Uterus (tissue), 4 donors: ENCODE measurements at places on chromosomes 4 and X. TPM values are rescaled to one million over a fixed set of nuclear protein-coding genes. Genes with fewer than 3 reads are reported as not detected.

DNA sequence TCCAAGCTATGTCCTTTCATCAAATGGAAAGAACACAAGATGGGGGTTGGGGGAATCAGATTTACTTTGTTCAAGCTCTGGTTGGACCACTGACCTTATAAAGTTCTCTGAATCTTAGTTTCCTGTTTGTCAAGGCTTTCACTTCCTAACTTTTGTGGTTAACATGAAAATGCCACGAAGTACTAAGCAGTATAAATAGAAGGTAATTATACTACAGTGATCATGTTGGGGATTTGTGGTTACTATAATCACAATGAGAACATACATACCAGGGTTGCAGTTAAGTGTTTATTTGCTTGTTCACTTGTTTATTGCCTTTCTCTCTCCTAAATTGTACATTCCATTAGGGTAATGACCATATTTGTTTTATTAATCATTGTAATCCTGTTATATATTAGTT, 53.2 kb downstream of the SPRY1 start:
- H3K4me1 ChIP-seq: no peaks in the 10 kb centered on the region
- DNase-seq: no peak
- H3K36me3 ChIP-seq: no peaks in the 10 kb centered on the region
- H3K27ac ChIP-seq: no peak overlapping the region
- no peaks in the 10 kb centered on the region for H3K27me3 ChIP-seq

DNA sequence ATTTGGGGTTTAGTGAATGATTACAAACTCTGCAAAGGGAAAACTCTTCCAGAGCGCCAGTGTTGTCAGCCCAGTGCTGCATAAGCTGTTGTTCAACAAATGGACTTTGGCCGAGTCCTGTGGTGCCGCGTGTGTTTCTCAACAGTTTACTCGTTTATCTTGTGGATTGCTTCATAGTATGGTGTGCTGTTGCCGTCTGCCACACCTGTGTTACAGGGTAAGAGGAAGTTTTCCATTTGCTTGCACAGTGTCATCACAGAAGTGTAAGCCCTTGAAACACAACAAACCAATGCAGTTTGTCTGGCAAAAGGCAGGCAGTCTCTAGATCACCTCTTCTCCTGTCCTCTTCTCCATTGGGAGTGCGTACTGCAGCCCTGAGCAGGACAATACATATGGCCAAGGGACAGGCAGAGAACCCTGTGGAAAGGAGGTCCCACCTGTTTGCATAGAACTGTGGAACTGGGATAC, 66.3 kb downstream of the DCUN1D4 start:
- H3K36me3 ChIP-seq: no peaks in the 10 kb centered on the region
- no peaks in the 10 kb centered on the region for H3K27me3 ChIP-seq

DNA sequence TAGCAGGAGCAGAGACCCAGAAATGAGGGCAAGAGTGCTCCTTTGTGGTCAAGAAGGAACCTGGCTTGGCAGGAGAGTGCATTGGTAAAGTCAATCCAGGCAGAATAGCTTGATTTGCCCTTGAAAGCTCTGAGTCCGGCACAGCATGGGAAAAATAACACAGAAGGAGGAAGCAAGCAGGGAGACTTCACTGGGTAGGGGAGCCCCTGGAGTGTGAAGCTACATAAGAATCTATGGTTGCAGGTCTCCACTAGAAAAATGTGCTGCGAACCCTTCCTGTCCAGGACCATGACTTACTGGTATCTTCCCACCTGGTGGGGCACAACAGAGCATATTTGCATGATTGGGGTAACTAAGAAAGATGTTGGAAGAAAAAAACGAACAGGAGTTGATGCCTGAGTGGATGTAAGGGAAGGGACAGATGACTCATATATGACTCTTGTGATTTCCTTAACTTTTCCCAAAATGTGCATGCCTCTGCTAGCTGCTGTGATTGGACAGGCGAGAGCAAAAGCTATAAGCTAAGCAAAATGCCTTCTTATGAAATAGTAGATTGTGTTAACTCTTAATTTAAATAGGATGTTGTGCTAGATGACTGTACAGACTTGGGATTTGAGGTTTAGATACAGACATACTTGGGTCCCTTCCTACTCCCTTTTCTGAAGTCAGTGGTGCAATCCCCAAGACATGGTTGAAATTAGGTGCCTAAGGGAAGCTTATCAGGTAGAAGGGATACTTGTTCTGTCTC, 3.3 kb downstream of the IL13RA1 start:
- H3K4me1 ChIP-seq: no peaks in the 10 kb centered on the region
- no peaks in the 10 kb centered on the region for H3K27me3 ChIP-seq
- no peak for DNase-seq
- no peak overlapping the region for H3K27ac ChIP-seq

DNA sequence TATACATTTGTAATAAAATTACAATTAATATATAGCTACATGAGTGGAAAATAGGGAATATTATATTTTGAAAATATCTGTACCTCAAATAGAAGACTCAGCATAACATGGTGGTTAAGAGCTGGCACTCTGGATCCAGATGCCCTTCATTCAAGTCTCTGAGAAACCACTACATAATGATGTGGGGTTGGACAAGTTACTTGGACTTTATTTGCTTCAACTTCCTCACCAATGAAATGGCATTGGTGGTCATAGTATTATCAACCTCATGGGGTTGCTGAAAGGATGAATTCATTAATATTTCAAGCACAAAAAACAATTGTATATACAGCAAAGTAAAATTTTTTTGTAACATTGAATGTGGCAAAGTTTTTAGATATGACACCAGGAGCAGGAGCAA, 46.4 kb upstream of the UGT2B7 start:
- H3K4me3 ChIP-seq: no peak overlapping the region
- no peak for DNase-seq
- H3K27me3 ChIP-seq: no peaks in the 10 kb centered on the region
- no peak overlapping the region for H3K27ac ChIP-seq
- no peaks in the 10 kb centered on the region for H3K36me3 ChIP-seq

The SERPINA7 gene
- total RNA-seq: not detected
